Astrocyte of the hippocampus (primary cell): ENCODE measurements at places on chromosomes 11 and 22.
A peak's percentile ranks its signal among the peaks of the same experiment; 100 is the strongest.

DNA sequence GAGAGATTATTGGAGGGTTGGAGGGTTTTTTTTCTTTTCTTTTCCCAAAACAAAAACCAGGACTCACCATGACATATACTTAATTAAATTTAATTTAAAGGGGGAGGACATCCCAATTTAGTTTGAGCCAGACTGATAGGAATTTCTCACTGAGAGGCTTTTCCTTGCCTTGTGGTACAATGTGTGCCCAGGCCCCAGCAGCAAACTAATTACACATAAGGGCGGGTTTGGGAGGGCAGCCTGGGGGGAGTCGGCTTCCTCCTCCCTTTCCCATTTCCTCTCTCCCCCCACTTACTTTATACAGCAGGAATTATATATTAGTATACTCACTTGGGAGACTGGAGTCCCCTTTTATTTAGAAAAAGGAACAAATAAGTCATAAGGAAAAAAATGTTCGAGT is 2.9 kb downstream of the TEAD1 start:
- DNase-seq = peak; percentile 70

DNA sequence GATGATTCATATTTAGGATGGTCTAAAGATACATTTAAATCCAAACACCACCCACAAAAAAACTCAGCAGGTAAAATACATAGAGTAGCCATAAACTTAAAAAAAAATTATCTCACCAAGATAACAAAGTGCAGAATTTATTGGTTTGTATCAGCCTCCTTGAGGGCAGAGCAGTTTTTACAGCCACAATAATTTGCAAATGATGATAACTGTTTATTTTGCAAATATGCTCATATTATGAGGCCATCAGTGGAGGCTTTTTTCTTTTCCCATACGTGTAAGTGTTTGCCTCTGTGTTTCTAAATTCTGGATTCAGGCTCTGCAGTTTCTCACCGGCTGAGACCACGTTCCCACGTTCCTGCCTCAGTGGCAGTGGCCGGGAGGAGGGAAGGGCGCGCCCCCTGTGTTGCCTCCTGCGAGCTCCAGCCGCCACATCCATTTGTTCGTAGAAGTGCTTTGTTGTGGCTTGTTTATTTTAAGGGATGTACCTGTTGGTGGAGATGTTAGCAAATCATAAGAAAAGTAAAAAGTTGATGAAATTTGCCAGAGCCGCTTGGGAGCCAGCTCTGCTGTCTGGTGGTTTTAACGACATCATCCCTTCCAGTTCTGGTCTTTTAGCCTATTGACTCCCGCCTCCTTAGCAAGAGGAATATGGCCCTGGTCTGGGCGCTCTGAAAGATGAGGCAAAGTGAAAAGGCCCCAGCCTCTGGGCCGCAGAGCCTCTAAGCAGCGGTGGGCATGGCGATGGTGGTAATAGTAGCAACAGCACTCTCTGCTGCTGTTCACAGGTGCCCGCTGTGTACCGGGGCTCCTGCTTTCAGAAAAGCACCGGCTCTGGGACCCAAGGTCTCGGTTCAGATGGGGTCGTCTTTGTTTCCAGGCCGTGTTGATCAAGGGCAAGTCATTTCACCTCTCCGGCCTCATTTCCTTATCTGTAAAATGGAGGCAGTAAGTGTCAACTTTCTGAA is 66.7 kb upstream of the PPARA start:
- peak; percentile 36 for DNase-seq

GRCh38 chr11:102085864-102086551 is 24.2 kb upstream of the YAP1 start:
- peak; percentile 64 for DNase-seq

DNA sequence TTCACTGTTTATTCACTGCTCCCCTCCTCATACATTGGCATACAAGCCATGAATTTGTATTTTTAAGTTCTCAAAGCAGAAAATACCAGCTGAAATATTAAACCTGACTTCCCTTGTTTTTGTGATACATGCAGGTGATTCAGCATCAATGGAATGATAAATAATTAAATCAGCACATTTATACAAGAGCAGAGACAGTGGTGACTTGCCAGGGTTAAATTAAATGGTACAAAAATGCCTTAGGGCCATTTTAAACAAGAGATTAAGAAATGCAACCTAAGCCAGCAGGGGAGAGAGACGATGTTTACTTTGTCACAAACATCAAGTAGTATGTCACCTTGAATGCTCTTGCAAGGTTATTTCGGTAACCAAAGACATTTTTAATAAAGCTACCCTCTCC is 95.9 kb upstream of the DDI1 start:
- DNase-seq = peak; percentile 17

DNA sequence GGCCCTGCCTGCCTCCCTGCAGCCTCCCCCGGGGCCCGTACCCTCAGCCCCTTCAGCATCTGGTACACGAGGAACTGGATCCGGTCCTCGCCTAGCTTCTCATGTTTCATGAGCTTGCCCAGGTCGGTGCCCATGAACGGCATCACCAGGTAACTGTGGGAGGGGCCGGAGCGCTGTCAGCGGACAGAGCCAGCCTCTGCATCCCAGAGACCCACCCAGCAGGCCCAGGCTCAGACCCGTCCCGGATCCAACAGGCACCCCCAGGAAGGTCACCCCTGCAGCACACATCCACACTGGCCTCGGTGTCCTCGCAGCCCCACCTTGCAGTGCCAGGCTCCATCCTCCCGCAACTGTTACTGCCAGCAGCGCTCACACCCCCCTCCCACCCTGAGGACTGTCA is 4.4 kb downstream of the MAPK12 start:
- DNase-seq = no peak

DNA sequence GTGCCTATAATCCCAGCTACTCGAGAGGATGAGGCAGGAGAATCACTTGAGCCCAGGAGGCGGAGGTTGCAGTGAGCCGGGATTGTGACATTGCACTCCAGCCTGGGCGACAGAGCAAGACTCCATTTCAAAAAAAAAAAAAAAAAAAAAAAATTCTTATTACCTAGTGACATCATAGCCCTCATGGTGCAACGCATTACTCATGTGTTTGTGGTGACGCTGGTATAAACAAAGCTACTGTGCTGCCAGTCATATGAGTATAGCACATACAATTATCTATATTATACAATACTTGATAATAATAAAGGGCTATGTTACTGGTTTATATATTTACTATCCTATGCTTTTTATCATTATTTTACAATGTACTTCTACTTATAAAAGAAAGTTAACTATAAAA is 41.2 kb downstream of the OR2AT4 start:
- no peak for DNase-seq

DNA sequence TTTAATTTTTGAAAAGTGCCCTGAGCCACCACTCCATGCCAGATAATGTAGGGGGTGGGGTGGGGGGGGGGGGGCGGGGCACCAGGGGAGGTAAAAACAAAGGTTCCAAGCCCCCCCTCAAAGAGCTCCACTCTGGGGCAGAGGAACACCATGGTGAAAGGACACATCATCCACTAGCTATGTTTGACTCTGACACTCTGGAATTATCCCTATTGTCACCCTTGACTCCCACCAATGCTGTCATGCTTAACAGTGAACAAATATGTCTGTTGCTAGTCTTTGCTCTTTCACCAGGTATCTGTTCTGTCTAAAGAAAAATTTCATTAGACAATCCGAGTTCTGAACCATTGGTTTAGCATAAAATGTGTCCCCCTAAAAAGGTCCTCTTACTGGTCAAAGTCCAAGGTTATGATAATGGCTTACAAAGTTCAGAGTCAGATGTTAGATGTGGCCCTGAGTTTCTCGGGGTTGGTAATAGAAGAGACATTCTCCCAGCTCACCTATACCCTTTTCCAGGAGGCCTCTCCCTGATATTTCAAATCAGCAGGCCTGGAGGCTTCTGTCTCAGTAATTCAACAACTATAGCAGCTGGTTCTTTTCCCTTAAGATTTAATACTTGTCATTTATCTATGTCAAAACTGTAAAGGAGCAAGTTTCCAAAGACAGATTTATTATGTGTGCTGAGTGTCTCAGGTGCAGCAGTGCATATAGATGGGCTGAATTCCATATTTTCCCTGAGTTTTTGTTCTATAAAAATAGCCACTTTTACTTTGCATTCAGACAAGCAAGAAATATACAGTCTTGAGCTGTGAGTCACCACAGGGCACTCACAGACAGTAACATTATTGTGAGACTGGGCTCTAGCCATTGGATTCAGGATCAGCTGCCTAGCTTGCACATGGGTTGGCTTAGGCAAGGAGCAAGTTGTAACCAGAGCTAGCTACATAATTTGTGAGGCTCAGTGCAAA is 174.1 kb downstream of the CSNK2A3 start:
- peak; percentile 91 for DNase-seq

DNA sequence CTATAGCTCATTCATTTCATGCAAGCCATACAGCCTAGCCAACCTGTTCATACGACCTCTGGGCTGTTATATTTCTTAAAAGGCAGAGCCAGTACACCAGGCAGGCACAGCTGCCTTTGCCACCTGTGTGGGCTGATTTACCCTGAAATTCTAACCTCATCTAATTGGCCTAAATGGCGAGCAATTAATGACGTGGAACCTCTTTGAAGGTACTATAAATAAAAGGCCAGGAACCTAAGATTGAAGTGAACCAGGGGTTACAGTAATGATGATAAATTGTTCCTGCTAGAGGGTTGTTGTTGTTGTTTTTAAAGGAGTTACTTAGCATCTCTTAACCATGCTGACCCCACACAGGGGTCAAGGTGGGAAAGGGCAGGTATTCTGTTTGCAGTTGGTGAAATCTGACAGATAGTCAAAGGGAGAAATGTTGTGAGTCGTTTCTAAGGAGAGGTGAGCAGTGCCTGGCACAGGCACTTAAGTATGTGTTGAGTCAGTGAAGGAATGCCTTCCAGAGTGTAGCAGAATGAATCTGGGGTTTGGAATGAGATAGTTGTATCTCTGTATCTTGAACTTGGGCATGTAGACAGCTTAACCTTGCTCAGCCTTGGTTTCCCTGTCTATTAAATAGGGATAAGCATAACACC is 213.5 kb upstream of the NAV2 start:
- DNase-seq = peak; percentile 55

DNA sequence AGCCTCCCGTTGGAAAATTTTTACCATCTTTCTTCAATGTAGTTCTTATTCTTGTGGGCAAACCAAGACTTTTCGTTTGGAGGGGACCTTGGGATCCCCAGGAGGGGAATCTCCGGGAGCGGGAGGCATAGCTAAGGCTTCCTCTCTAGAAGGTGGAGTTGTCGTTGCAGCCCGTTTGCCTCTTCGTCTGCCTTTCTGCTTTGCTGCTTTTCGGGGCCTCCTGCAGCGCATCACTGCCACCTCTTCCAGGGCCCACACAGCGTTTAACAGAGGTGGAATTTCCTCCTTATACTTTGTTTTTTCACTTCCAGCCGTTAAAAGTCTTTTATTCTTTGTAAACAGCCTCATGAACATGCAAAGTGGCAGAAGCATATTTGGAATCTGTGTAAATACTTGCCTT is 3.5 kb upstream of the IFITM3 start:
- no peak for DNase-seq

DNA sequence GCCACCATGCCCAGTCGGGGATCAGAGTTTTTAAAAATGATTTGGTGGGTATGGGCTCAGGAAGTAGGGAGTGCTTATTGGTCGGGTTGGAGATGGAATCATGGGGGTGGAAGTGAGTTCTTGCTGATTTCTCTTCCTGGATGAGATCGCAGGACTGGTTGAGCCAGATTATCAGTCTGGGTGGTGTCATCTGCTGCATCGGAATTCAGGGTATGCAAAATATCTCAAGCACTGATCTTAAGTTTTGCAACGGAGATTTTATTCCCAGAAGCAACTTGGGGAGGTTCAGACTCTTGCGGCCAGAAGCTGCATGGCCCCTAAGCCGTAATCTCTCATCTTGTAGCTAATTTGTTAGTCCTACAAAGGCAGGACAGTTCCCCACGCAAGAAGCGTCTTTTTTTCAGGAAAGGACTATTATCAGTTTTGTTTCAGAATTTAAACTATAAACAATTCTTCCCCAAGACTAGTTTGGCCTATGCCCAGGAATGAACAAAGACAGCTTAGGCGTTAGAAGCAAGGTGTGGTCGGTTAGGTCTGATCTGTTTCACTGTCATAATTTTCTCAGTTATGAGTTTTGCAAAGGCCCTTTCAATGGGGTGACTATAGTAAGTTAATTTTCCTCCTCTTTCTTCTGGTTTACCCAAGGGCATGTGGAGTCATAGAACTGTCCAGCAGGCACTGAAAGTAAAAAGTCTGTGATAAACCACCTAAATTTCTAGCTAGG is 1.4 kb upstream of the PIWIL3 start:
- no peak for DNase-seq

DNA sequence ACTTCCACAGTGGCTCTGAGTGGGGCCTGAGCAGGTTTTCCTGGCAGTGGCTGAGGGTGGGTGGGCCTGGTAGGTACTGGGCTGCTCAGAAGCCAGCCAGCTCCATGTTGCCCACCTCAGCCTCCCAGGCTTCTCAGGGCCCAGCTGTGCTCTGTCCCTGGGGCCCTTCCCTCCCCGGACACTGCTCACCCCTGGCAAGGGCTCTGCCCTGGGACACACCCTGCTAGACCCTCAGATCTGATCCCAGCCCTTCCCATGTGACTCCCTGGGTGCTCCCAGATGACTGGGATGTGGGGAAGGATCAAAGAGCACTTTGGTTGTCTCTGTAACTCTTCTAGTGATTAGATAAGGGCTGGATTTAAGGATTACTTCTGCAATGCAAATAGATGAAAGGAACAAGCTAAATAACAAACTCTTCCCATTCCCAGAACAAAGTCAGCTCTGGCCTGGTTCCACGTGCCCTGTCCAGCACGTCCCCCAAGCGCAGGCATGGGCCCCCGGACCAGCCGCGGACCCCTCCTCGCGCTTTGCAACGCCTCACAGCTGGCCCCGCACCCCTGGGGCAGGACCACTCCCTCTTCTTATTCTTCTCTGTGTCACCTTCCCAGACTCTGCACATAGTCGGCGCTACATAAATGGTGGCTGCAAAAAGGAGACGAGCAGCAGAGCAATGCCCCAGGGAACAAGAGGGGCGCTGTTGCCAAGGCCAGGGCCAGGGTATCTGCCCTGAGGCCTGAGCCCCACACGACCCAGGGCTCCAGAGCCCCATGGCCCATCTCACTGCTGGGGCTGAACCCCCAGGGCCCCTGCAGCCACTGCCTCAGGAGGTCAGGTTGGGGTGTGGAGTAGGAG is 5.7 kb upstream of the KRTAP5-6 start:
- DNase-seq = no peak

DNA sequence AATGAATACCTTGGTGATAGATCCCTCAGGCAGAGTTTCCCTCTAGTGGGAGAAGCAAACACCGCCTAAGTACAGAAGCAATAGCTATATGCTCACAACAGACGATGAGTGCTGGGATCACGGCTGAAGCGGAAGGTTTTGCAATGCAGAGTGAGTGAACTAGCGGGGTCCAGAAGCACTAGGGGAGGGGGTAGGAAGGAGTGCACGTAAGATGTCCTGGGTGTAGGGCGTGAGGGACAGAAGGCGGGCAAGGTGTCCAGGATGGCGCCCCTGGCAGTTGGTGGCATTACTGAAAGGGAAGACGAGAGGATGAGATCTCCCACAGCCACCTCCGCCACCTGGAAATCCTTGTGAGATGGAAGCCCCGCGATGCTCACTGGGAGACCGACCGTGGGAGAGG is 81.0 kb downstream of the ETS1 start:
- no peak for DNase-seq

GRCh38 chr11:114317787-114318137 is 21.6 kb downstream of the NNMT start:
- peak; percentile 73 for DNase-seq

- no peak for DNase-seq
Observed at GRCh38 chr11:1338201-1339065, 29.0 kb upstream of the TOLLIP start.
